NCI-H69 (cell line): ENCODE measurements at places on chromosomes 3 and 15.
A peak's percentile ranks its signal among the peaks of the same experiment; 100 is the strongest.

- peak; percentile 71 for DNase-seq
Measured at GRCh38 chr3:50347187-50347813, 1.8 kb upstream of the ZMYND10 start.

- DNase-seq, result no peak
Measured at GRCh38 chr3:182078316-182078715, 366.6 kb downstream of the SOX2 start.

DNA sequence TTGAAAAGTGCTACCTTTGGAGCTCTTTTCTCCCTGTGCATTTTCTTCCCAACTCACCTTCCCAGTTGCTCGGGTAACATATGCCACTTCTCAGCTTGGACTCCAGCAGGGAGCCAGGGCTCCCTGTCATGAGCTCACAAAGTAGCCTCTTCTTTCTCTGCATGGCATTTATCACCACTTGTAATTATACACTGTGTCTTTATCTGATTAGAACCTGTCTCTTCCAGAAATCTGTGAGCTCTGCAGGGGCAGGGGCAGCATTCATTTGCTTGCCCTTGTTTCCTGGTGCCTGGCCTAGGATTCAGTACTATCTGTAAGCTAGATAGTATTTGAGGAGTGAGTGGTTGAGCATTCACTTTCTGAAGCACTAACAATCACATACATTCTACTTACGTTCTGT is 100.9 kb downstream of the CLSTN2 start:
- DNase-seq, result peak; percentile 94

- DNase-seq, result no peak
Measured at GRCh38 chr3:197718891-197719290, 17.8 kb downstream of the RUBCN start.

- no peak for DNase-seq
Measured at GRCh38 chr3:72191209-72191960, 406.4 kb upstream of the PROK2 start.

DNA sequence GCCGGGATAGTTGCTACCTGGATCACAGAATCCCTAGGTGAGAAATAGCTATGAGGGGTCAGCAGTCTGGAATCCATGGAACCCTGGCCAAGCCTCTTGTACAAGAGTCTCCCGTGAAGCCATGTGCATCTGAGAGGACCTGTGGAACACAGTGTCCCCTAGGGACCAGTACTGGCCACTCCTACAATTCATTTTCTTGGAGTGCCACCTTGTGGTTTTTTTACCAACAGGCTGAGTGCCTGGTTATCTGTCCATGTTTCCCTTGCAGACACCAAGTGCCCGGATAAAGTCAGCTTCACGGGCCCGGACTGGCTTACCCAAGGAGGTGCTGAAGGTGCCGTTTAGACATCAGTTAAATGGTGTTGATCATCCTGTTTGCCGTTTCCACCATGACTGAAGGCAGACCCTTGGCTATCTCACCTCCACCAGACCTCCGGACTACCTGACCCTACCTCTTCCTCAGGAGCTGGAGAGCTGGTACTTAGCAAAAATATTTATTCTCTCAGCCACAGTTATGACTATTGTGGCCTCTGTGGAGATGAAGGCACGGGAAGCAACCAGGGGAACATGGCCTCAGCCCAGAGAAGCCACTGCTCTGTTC is 93.9 kb downstream of the RBPMS2 start:
- DNase-seq, result peak; percentile 87

- no peak for DNase-seq
Measured at GRCh38 chr15:24858737-24859601, 95.8 kb upstream of the SNRPN start.
